ENCODE measurements at places on chromosomes 3 and 15.

GRCh38 chr3:190621927-190622326, 108.0 kb downstream of the IL1RAP start:
- no peak for DNase-seq

DNA sequence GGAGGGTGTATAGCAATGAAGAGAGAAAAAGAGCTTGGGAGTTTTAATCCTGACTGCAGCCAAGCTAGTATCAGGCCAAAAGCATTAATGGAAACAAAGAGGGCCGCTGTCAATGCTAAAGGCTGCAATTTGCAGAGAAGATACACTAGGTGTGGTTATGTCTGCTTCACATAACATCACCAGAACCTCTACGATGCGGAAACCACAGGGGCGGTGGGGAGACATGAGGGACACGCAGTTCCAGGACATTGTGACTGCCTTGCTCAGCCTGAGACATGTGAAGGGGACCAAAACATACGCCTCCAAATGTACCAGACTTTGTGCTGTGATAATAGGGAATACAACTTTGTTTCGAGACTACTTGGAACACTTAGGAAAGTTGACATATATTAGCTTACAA, 88.4 kb downstream of the APBA2 start:
- no peak for DNase-seq

DNA sequence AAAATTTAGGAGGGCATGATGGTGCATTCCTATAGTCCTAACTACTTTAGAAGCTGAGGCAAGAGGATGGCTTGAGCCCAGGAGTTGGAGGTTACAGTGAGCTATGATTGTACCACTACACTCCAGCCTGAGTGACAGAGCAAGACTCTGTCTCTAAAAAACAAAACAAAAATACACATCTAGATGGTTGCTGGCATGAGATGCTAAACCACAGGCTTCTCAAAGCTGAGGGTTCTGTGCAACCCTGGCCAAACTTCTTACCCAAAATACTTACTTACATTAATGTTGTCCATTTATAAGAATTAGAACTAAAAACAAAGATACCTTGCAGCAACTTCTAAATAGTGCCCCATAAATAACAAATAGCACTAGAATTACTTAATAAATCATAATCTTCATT, 14.3 kb upstream of the ARHGEF3 start:
- DNase-seq: no peak

- DNase-seq: no peak
Observed at GRCh38 chr3:116808725-116809124, 99.1 kb downstream of the TUSC7 start.

DNA sequence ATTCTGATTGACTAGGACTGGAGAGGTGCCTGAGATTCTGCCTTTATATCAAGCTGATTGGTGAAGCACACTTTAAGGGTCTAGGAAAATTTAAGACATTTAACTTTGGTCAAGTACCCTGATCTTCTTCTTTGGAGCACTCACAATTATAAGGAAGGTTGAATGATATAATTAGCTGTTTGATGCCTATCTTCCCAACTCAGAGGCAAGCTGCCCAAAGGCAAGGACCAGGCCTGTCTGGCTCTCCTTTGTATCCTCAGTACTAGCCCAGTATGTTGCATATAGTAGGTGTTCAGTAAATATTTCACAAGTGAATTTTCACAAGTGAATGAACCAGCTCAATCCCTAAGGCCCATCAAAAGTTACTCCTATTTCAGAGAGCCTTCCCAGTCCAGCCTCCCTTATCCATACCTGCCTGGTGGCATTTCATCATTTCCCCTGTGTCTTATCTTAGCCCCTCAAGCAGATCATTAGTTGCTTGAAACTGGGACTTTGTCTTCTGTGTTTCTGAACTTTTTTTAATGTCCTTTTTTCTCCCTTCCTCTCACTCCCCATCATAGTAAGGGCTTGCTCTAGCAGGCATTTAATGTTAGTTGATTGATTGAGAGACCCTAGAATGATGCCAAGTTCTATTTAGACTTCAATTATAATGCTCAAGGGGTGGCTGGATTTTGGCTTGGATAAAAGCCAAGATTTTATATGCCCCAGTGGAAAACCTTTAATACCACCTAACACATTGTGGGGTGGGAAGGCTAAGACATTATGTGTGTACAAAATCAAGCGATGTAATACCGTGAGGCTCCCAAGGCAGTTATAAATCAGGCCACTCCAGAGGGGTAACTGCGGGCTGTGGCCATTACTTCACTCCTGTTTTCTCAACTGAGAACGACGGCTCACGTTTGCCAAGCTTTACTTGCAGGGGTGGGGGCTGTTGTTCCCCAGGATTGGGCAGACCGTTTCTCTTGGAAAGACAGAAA, 43.2 kb upstream of the BOC start:
- DNase-seq: peak; percentile 55

GRCh38 chr3:58383904-58384303, 49.7 kb downstream of the PDHB start:
- DNase-seq: peak; percentile 59

DNA sequence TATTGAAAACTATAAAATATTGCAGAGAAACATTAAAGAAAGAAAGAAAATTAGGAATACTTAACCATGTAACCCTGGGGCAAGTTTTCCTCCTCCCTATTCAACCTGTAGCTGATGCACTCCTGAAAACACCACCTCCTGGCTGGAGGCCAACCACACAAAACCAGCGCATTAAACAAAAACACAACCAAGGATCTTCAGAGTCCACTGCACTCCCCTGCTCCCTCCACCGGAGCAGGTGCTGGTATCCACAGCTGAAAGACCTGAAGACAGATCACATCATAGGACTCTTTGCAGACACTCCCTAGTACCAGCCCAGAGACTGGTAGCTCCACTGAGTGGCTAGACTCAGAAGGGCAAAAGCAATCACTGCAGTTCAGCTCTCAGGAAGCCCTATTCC, 13.6 kb upstream of the ADAMTS17 start:
- DNase-seq: no peak

DNA sequence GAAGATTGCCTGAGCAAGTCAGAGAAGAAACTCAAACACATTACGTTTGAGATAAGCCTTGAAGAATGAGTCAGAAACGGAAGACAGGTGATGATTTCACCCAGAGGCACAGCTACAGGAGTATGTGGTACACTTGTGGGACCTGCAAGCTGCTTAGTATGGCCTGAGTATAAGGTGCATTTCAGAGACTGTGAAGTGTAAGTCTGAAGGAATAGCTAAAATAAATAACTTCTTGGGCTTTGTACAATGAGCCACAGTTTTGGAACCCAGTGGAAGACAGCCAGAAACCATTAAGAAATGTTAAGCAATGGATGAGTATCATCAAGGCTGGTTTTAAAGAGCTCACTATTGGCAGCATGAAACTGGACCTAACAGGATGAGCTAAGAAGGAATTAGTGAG, 826.2 kb downstream of the ROBO1 start:
- no peak for DNase-seq

Measured in eye (tissue), 1 donor.